ENCODE measurements at places on chromosomes 12 and 14. TPM values are rescaled to one million over a fixed set of nuclear protein-coding genes. Genes with fewer than 3 reads are reported as not detected.

DNA sequence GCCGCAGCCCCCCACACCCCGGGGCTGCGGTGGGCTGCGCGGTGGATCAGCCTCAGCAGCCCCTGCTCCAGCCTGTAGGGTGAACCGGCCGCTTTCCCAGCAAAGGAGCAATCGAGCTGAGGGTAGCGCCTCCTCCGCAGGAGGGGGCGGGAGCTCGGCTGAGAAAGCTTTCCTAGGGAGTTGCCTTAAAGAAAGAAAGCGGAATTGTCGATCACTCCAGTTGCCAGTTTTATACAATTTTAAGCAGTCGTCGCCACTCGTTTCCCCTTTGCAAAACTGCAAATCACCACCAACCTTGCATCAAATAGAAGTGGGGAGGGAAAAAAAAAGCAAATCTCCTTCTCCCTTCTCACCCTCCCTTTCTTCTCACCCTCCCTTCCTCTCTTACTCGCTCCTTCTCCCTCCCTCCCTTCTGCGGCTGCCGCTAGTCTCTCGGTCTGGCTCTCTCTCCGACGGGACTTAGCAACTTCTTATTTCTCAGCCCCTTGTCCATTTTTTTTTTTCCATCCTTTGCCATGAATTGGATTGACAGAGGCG lies at the start of gene PDE3A:
Gene PDE3A, plus strand, starts transcription at position 424 of the 537 bp plus-strand sequence. CDS start 748 bp downstream, outside the sequence.
- H3K4me1 ChIP-seq, result peaks cover 6% of the 10 kb centered on the region
- DNase-seq, result no peak
- H3K4me3 ChIP-seq, result peak within 1 kb of the TSS; percentile 32
- H3K27me3 ChIP-seq, result peaks cover 41% of the 10 kb centered on the region

The GSG1 gene
- total RNA-seq, result not detected

The SRRM4 gene
- total RNA-seq, result not detected

DNA sequence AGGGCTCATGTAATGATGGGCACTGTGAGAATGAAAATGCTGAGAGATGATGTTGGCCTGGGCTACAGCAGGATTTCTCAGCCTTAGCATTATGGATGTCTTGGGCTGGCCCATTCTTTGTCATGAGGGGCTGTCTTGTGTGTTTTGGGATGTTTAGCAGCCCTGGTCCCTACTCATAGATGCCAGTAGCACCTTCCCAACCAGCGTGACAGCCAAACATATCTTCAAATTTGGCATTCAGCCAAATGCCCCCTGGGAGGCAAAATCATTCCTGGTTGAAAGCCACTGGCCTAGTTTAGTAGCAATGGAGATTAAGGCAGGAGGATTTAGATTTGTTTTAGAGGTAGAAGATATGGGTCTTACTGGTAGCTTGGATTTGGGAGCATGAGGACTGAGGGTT lies 26.6 kb downstream of the UBE3B start:
- no peak overlapping the region for H3K4me3 ChIP-seq
- H3K4me1 ChIP-seq, result peaks cover 4% of the 10 kb centered on the region
- DNase-seq, result no peak
- H3K27ac ChIP-seq, result no peak overlapping the region

GRCh38 chr12:20578142-20578541 lies 117.0 kb upstream of the SLCO1C1 start:
- no peaks in the 10 kb centered on the region for H3K36me3 ChIP-seq
- no peaks in the 10 kb centered on the region for H3K27me3 ChIP-seq
- no peaks in the 10 kb centered on the region for H3K4me1 ChIP-seq
- DNase-seq, result no peak

DNA sequence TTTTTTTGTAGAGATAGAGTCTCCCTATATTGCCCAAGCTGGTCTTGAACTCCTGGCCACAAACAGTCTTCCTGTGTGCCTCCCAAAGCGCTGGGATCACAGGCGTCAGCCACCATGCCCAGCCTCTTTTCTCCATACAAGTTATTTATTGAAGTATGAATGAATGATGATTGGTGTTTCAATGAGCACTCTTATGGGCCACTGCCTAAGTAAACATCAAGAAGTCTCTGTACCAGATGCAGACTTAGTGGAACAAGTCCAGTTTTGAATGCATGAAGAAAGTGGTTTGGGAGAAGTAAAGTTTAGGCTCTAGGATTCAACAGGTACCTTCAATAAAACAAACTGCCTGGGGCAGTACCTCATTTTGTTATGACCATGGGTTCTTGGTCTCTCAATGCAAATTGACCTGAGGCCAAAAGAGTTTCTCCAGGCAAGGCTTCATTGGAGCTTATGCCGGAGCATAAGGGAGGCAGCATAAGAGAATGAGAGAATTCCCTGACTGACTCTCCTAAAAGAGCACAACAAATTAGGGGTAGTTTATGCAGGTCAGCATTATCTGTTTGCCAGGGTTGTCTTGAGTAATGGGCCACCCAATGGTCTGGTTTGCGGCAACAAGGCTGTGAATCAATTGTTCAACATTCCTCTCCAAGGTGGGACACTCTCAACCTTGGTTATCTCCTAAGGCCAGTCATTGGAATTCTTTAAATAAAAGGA lies 1.1 kb upstream of the GMFB start:
- peaks cover 14% of the 10 kb centered on the region for H3K36me3 ChIP-seq
- H3K4me1 ChIP-seq, result peaks cover 50% of the 10 kb centered on the region
- no peaks in the 10 kb centered on the region for H3K27me3 ChIP-seq
